ENCODE measurements at places on chromosomes 13 and 19.

- no peak for DNase-seq
These were observed 4.6 kb downstream of the LRRC4B start for GRCh38 chr19:50563597-50563996.

GRCh38 chr13:72457151-72457550 is 270.3 kb downstream of the MZT1 start:
- DNase-seq, result no peak

DNA sequence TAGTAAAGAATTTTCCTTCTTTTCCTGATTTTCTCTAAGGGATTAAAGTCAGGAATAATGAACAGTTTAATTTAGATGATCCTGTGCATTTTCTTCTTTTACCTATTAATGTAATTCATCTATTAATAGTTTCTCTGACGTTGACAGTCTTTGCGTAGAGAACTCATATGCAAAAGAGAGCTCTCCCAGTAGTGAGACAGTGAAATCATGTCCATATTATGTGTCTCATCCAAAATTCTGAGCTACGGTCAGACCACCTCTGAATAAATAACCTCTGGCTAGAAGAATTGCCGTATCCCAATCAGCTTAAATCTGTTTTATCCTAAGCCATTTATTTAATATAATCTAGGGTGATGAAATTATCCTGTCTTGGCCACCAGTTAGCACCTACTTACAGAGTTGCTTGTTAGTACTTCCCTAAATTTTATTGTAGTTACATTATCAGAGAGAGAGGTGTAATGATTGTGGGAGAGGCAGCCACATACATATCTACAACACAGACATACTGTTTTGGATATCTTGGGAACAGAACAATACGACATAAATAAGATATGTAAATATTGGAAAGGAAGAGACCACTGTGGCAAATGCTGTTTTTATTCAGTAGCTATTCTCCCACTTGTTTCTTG is 30.7 kb downstream of the PDS5B start:
- DNase-seq, result no peak

GRCh38 chr13:113297370-113298042 is 467 bp downstream of the LAMP1 start:
- no peak for DNase-seq

DNA sequence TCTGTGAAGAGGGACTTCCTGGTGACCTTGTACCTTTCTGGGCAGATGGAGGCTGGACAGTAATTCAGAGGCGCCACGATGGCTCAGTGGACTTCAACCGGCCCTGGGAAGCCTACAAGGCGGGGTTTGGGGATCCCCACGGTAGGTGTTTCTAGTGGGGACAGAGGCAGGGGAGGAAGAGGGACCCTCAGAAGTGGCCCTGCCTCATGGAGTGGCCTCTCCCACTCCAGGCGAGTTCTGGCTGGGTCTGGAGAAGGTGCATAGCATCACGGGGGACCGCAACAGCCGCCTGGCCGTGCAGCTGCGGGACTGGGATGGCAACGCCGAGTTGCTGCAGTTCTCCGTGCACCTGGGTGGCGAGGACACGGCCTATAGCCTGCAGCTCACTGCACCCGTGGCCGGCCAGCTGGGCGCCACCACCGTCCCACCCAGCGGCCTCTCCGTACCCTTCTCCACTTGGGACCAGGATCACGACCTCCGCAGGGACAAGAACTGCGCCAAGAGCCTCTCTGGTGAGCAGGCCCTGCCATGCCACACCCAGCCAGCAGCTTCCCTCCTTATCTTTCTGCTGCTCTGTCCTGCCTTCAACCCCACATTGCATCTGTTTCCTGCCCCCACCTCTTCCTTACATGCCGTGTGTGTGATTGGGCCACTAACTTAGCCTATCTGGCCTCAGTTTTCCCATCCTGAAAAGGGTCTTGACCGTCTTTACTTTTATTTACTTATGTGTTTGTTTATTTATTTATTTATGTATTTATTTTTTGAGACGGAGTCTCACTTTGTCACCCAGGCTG is 7.3 kb downstream of the ANGPTL4 start:
- no peak for DNase-seq

GRCh38 chr13:110285991-110286832 is 20.7 kb downstream of the COL4A1 start:
- no peak for DNase-seq

- DNase-seq, result no peak
These were observed 3.1 kb downstream of the FTL start for GRCh38 chr19:48968179-48968661.

DNA sequence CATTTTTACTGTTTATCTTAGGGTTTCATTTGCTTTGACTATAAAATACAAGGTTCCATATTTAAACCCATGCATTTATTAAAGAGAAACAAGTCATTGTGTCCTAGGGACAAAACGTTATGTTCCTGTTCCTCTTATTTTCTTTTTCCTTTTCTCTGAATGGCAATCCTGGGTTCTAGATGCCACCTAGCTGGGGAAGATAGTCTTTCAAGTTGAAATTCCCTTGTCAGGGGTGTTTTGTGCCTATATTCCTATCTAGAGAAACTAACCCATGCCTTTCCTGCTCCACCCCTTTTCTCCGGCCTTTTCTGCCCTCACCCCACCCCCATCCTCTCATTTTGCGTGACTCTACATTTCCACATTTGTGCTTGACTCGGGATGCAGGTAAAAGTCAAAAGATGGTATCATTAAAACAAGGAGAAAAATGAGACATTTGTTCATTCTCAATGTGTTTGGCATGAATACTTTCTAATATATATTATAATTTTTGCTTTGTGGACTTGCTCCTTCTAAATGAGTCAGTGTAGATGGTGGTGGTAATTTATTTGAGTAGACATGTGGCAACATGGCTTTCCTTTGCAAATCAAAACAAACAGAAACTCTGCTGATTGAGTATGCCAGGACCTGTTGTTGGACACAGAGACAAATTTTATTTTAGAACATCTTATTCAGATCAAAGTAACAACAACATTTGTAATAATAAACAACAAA is 26.8 kb upstream of the STARD13 start:
- no peak for DNase-seq

GRCh38 chr19:33826521-33826920 is 29.9 kb downstream of the KCTD15 start:
- DNase-seq, result no peak

DNA sequence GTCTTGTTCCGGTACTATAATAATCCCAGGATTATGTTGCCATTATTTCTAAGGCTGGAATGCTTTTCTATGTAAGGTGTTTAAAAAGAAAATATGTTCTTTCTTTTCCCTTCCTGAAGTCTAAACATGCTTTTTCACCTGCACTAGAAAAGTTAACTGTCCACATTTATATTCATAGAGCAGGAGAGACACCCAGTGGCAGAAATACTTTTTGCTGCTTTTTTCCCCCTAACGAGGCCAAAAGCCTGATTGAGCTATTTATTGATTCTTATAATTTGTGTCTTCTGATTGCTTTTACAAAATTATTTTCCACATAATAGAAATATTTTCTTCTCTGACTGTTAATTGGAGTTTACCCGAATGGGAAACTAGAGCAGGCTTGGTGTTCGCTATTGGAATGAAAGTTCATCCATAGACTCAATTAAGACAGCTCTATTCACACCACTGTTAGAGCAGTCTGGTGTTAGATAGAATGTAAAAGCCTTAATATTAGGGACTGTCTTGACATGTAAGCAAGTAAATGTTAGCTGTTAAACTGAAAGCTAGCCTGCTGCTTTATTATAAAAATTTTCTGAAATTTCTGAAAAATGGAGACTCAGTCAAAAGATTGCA is 15.8 kb downstream of the GPR180 start:
- DNase-seq, result peak; percentile 6

- DNase-seq, result no peak
These were observed 8.6 kb downstream of the TNFAIP8L1 start for GRCh38 chr19:4647676-4648644.

DNA sequence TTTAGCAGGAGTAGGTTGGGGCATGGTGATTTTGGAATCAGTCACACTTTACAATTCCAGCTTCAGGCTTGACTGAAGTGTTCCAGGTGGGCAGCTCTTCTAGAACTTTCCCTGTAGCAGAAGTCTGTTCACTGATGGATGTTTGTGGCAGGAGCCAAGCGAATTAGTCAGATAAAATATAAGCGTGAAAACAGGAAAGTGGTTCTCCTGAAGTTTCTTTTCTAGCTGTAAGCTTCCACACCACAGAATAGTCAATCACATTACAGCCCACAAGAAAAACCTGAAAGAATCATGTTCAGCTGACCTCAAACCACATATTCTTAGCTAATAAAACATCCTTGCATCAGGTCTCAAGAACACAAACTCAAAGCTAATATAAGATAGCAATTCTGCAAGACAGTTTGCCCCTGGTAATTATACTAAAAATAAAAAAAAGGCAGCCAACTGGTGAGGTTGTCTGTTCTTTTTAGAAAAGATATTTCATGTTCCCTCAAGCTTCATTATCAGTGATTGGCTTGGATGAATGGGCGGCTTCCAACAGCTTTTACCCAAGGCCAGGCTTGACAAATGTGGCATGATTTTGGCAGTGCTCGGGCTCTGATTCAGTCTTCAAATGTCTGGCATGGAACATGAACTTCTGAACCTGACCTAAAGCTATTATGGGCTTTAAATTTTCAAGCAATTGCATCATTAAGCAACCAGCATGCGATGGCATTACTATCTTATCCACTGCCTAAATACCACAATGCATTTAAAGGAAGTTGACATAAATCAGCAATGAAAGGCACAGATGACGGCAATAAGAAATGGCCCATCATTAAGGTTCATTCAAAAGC is 136.8 kb downstream of the DCLK1 start:
- DNase-seq, result no peak

DNA sequence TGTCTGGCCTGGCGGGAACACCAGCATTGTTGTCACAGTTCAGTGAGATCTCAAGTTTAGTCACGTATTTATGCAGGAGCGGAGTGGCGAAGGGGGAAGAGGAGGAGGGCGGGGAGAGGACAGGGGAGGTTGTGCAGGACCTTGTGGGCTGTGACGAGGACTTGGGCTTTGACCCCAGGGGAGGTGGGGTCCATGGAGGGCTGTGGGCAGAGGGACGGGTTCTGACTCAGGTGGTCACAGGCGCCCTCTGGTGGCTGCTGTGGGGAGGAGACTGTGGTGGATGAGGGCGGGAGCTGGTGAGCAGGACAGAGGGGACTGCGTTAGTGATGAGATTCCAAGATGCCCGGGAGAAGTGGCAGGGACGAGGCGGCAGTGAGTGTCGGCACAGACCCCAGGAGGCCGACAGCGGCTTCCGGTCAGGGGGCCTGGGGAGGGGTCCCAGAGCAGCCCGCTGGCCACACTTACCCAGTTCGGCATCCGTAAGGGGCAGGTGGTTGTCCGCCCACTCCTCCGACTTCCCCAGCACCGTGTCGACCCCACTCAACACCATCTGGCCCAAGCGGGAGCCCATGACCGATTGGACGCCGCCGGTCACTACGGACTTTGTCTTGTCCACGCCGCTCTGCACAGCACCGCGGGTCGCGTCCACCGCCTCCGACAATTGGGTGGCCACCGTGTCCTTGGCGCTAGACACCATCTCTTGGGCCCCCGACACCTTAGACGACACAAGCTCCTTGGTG is 15.7 kb downstream of the PLIN3 start:
- DNase-seq, result peak; percentile 61

DNA sequence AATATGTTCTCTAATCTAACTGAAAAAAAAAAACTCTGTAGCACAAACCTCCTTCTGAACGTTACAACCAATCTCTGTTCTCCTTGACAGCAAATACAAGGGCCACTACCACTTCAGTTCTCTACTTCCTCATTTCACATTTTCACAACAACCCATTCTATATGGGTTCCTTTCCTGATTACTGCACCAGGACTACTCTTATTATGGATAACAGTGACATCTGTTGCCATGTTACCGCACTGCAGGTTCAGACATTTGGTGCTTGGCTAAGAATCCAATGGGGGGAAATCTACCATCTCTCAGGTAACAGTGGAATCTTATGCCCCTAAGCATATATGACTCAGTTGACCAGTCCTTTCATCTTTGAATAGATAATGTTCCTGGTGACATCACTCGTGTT is 11.6 kb upstream of the FPR3 start:
- peak; percentile 22 for DNase-seq

GRCh38 chr13:44730851-44731250 is 154.7 kb upstream of the TSC22D1 start:
- DNase-seq, result no peak

- DNase-seq, result no peak
These were observed 5.9 kb downstream of the PTBP1 start for GRCh38 chr19:803099-803561.

DNA sequence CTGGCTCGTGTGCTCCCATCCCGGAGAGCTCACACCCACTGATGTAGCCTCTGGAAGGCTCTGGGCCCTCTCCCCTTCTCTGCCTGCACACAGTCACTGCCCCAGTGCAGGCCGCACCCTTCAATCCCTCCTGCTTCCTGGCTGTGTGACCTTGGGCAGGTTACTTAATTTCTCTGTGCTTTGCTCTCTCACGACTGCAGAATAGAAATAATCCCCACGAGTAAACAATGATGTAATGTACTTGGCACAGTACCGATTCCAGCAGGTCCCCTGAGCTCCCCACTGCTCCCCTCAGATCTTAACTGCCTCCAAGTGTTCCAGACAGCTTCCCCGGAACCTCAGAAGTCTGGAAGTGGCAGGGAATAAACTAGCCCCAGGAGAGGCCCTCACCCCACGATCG is 16.1 kb downstream of the LIG1 start:
- no peak for DNase-seq

DNA sequence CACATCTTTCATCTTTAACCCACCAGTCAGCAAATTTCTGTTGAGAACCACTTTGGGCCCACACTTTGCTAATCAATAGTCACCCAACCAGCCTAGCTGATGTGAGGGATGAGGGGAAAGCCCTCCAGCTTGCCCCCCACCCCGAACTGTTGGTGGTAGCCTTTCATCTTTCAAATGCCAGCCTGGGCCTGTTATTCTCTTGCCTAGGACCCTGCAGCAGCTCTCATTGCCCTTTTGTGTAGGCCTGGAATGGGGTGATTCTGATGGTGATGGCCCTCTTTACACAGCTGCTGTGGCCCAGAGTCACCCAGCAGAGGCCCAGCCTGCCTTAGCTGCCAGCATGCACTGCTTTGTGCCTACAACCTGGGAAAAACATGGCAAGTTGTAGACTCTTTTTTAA is 294.5 kb downstream of the SLC7A1 start:
- DNase-seq, result no peak

DNA sequence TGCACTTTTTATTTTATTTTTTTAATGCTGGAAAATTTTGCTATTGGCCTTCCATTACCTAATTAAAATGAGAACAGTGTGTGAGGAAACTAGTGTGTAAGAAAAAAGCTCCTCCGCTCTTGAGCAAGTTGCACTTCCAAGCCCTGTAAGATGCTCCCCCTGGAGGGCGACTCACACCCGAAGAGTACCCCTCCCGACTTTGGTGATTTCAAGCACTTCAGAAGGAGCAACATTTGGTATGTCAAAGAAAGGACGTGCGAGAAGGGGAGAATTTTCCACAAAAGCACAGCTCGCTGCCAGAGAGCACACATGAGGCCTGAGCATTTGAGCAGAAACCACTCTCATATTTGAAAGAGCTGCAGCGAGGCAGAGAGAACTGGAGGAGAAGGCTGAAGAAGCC is 504.4 kb downstream of the FGF9 start:
- DNase-seq, result no peak

DNA sequence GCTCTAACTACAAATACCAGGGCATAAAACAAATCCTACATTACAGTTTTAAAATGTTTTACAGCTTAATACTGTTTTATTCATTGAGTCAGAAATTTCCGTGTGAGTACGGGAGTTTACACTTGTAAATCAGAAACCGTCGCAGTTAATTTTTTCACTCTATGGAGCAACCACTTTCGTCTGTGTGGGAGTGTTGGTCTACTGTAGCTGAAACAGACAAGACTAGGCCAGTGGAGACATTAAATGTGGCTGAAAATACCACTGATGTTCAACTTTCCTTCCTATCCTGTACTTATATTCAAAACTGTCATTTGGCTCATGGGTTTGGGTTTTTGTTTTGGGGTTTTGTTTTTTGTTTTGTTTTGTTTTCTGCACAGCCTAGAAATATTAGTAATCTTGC is 268.7 kb downstream of the DCT start:
- no peak for DNase-seq
